ENCODE measurements at places on chromosomes 11 and 22.

DNA sequence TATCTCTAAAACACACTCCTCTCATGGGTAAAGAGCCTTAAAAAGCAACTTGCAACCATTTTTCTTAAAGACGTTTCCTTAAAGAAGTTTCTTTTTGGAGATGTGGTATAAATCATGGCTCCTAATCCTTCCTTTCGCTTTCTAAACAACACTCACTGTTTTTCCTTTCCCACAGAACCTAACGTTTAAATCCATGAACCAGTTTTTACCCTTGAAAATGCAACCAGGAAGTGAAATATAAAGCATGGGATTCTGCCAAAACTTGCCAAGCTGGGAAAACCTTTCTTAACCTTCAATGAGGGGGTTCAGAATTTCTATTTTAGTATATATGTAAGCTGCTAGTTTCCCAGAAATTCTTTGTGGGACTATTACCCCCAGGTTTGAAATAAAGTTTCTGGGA is 8.6 kb downstream of the PLEKHA7 start:
- no peak for DNase-seq

GRCh38 chr11:102457865-102458264 is 5.3 kb upstream of the TMEM123 start:
- DNase-seq: no peak

GRCh38 chr22:20026204-20026908 is 5.4 kb downstream of the TANGO2 start:
- DNase-seq: no peak

GRCh38 chr11:103883856-103884255 is 152.6 kb upstream of the DDI1 start:
- DNase-seq: no peak

DNA sequence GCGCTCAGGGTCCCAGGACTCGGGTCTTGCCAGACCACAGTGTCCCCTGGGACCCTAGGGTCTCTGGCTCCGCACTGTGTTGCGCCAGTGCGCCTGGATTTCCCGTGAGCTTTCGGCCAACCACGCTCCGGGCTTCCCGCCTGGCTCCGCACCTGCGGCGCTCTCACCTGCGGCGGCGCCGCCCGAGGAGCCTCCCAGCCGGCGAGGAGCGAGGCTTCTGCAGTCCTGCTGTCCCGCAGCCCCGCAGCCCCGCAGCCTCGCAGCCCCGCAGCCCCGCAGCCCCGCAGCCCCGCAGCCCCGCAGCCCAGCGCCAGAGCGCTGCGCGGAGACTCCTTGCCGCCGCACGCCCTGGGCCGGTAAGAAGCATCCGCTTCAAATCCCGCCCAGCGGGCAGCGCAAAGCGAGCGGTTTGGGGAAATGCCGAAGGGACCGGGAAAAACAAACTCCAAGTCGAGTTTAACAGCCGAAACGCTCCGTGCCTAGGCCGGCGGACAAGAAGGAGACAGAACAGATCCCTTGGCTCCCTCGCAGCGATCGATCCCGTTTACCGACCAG is 939 bp downstream of the ALX4 start:
- no peak for DNase-seq

GRCh38 chr22:30884211-30885000 is 84.2 kb downstream of the MORC2 start:
- no peak for DNase-seq

- no peak for DNase-seq
These were observed 1.1 kb downstream of the SLC25A1 start for GRCh38 chr22:19177164-19178064.

GRCh38 chr11:70483077-70483861 is 84.9 kb downstream of the CTTN start:
- DNase-seq: no peak

DNA sequence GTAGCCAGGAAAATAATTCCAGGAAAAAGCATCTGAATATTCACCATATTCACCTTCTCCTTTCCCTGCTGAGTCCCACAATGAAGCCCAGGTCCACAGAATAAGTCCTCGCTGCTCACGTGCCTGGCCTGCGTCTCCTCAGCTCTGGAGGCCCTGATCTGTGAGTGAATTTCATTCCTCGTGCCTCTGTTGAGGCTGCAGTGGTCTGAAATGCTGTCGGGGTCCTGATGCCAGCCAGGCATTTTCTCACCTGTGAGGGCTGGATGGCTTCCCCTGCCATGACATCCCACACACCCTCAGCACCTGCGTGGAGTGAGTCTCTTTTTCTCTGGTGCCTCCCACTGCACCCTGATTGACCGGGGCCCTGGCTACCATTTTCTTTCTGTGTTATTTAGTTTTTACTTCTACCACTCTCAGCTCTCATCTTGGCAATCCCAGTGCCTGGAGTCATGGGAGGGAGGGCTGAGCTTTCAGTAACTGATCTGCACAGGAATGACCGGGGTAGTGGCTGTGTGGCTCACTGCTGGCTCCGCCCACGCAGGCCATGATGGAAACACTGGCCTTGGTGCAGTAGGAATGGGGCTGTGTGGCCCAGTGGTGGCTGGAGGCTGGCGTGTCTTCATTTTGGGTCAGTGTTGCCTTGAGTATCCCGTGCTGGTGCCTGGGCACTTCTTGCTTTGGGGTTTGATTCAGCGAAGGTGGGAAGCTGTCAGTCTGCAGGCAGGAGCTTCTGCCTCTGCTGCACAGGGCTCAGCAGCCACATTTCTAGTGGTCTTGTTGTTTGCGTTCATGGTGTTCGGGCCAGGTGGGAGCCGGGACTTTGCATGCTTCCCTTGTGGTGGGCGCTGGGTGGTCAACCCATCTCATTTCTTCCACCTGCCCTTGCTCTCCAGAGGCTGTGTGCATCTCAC is 807.2 kb downstream of the TBC1D22A start:
- DNase-seq: no peak

DNA sequence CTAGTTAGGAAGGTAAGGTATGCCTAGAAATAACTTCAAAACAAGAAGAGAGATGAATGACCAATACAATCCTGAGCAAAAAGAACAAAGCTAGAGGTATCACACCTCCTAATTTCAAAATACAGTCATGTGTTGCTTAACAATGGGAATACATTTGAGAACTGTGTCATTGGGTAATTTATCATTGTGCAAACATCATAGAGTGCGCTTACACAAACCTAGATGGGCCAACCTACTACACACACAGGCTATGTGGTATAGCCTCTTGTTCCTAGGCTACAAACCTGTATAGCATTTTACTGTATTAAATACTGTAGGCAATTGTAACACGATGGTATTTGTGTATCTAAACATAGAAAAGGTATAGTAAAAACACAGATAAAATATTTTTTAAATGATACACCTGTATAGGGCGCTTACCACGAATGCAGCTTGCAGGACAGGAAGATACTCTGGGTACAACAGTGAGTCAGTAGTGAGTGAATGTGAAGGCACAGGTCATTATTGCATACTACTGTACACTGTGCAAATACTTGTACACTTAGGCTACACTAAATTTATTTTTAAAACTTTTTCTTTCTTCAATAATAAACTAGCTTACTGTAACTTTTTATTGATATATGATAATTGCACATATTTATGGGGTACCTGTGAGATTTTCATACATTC is 48.2 kb downstream of the STK33 start:
- DNase-seq: no peak

GRCh38 chr11:88404932-88405710 is 67.6 kb upstream of the CTSC start:
- no peak for DNase-seq

GRCh38 chr22:50082961-50083461 is 2.2 kb downstream of the MLC1 start:
- DNase-seq: no peak

GRCh38 chr11:95674657-95675358 is 114.8 kb downstream of the FAM76B start:
- DNase-seq: no peak

DNA sequence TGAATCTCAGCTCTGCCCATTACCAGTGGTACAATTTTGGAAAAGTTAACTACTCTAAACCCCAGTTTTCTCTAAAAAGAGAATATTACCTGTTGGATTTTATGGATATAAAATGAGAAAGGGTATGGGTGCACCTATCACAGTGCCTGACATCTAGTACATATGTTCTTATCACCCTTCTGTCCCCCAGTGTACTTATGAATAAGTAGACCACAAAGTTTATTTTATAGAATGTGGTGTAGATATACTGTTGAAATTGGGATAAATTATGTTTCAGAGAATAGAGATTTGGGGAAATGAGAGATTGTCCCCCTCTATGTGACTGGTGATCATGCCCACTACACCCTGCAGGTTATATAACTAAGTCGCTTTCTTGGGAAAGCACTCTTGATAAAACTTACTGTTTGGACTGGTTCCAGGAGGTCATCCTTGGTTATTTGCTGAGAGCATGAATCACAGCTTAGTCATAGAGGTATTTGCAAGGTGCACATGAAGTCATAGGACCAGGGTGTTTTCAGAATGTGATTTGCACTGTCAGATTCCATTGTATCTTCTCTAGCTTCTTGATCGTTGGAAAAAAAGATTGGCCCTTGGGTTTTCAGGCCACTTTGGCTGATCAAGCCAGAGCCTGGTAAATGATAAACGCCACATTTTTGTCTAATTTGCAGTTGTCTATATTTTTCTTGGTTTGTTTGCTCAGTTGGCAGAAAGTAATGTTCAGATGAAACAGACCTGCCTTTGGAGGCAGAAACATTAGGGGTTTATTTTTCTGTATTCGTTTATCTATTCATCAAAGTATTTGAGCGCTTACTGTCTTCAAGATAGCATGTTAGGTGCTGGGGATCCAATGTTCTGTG is 21.3 kb downstream of the STX3 start:
- DNase-seq: no peak

DNA sequence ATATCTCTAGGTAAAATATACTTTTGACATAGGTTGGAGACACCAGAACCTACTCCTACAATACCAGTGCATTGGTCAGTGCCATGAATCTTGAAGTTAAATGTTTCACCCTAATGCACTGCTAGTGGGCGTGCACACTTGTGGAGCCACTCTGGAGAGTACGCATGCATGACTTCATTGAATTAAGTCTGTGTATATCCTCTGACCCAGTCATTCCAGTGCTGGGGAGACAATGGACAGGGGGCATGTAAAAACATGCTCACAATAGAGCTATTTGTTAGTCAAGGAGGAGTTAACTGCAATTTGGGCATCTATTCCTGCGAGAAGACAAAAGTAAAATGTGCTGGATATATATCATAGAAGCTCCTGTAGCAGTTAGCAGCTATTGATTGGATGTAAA is 335.4 kb upstream of the NCAM1 start:
- DNase-seq: no peak

DNA sequence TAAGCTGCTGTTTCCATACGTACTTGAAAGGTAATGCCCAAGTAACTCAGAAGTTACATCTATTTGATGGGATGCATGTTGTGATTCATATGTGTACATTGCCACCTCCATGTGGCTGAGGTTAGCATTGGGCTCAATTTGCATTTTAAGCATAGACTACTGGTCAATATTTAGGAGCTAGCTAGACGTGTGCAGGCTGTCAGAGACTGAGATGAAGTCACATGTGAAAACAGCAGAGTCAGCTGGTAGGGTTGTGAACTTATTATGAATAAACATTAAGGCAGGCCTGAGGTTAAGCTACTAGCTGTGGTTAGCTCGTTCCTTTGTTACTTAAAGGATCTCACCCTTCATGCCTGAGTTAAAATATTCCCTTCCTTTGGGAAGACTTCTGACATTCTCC is 114.5 kb upstream of the MTNR1B start:
- no peak for DNase-seq

DNA sequence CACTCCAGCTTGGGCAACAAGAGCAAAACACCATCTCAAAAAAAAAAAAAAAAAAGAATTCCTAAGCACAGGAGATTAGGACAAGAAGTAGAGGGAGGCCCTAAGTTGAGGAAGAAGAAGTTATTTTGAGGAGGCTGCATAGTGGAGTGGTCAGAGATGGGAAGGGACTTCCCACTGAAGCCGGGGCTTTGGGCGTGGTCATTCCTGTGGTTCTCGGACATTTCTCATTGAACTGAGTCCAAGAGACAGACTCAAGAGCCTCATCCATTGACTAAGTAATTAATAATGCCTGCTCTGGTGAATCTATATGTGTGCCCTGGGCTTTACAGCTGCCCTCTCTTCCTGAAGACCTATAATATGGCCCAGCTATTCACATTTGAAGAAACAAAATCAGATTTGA is 53.2 kb upstream of the FTH1 start:
- no peak for DNase-seq

DNA sequence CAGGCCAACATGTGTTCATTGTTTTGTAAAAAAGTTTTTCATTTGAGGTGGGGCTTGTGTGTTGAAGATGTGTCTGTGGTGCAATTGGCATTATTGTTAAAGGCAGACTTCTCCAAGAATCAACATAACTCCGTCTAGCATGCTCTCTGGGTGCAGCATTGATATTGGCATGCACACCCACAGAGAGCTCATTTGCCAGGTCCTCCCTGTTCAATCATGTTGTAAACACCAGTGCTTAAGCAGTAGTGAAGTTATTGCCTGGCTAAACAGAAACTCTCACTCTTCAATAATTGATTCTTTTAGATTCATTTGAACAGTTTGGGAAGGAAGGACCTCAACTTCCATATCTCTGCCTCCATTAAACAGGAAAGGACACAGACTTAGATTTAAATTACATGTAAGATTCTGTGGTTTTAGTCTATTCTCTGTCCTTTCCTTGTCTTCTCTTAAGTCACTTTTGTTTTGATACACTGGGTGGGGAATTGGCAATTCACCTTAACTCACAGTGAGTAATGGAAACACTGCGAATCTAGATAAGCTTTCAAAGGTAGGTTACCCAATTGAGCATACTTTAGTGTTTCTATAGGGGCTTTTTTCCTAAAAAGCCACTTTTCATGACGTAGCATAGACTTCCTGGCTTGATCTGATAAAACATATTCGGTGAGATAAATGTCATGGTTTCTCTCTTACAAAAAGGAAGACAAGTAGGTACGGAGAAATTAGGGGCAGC is 30.8 kb upstream of the EXPH5 start:
- no peak for DNase-seq

- no peak for DNase-seq
These were observed 78.3 kb downstream of the BBOX1 start for GRCh38 chr11:27118949-27119348.

DNA sequence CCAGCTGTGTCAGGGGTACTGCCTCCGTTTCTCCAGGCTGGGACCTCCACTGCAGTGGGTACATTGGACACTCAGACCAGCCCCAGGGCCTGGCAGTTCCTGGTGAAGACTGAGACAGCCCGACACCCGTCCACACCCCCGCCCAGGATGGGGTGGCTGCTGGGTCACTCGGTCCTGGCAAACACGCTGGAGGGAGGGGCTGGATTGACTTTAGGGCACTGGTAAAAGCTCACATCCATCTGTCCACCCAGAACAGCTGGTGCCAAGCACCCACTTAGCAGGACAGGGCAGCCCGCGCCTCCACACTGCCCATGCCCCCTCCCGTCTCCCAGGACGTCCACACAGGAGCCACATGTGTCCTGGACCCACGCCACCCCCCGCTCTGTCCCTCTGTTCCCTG is 10.7 kb upstream of the TBX1 start:
- DNase-seq: no peak

- no peak for DNase-seq
These were observed 45.1 kb downstream of the CEP57 start for GRCh38 chr11:95835351-95835750.

- DNase-seq: no peak
These were observed 11.5 kb downstream of the CBX6 start for GRCh38 chr22:38860283-38861169.

- DNase-seq: no peak
These were observed 11.6 kb downstream of the TUBGCP6 start for GRCh38 chr22:50233223-50233622.

- DNase-seq: no peak
These were observed 104.5 kb upstream of the RAG2 start for GRCh38 chr11:36702330-36703054.

Measured in stimulated activated CD8-positive, alpha-beta memory T cell treated with anti-CD3 and anti-CD28 coated beads, Interleukin-7, amount 100 ng/mL, for 1 hour (primary cell).